ENCODE measurements at places on chromosomes 11 and 22.

- peak; percentile 46 for DNase-seq
Measured at GRCh38 chr11:134244593-134244992, 8.6 kb downstream of the THYN1 start.

- no peak for DNase-seq
Measured at GRCh38 chr11:125768336-125769046, 10.1 kb downstream of the PATE2 start.

DNA sequence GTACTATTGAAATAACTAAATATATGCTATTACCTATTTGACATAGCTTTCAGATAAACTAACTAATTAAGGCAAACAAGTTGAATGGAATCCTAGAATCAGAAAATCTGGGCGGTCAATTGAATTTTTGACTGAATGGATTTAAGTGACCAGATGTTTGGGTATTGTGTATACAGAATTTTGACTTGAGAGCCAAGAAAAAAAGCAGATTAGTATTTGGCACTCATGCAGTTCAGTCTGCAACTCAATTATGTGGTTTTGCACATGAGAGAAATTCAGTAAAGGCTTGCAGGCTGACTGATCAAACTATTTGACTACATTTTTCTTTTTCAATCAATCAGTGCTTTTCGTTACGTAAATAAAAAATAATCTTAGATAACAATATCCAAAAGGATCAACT is 254.8 kb downstream of the GUCY1A2 start:
- no peak for DNase-seq

GRCh38 chr22:23269441-23270211 is 89.3 kb downstream of the BCR start:
- DNase-seq, result no peak

GRCh38 chr11:116642481-116642880 is 130.3 kb downstream of the BUD13 start:
- no peak for DNase-seq

- peak; percentile 33 for DNase-seq
Measured at GRCh38 chr11:13277768-13278608, at the start of gene BMAL1. Gene BMAL1 (plus strand): TSS chr11:13277790. CDS start chr11:13354309, 76,519 bp downstream.

- no peak for DNase-seq
Measured at GRCh38 chr11:12529793-12530192, 144.4 kb upstream of the TEAD1 start.

GRCh38 chr11:65712633-65713076 is 603 bp downstream of the KAT5 start:
- DNase-seq, result no peak

DNA sequence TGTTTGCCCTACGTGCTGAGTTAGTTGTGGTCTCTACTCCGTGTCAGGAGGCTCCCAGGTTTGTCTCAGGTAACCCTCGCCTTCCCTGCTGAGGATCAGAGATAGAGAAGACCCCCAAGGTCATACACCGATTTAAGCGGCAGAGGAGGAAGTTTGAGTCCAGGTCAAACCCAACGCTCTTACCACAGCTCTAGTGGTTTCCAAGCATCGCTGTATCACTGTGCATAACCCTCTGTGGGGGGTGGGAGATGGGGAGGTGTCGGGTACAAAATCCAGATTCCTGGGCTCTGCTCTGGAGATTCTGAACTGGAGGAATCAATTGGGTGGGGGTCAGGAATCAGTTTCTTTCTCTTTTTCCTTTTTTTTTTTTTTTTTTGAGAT is 627 bp downstream of the DNAJC4 start:
- DNase-seq, result peak; percentile 64

GRCh38 chr11:64437426-64437825 is 78.5 kb downstream of the RPS6KA4 start:
- no peak for DNase-seq

- no peak for DNase-seq
Measured at GRCh38 chr11:46987183-46987582, 50.6 kb downstream of the CSTPP1 start.
